ENCODE measurements at places on chromosomes 4 and X.

GRCh38 chr4:146294776-146295175, 80.4 kb downstream of the REELD1 start:
- DNase-seq, result no peak

- peak; percentile 27 for DNase-seq
Measured at GRCh38 chr4:75916091-75916661, 13.9 kb upstream of the PPEF2 start.

DNA sequence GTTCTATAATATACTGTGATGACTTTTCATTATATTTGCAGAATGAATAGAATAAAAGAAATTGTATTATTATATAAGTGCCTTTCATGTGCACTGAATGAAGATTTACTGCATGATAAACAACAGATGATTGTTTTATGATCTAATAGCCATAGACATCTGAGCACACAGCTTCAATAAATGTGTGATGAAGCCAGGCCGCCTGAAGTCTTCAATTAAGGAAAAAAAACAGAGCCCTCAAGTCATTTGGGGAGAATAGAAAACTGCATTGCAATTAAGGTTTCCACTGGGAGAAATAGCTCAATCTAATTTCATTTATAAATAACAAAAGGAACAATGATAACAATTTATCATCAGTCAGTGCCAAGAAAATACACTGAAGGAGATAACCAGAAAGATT, 955.2 kb downstream of the FSTL5 start:
- no peak for DNase-seq

- DNase-seq, result no peak
Measured at GRCh38 chr4:159159611-159160010, 56.7 kb downstream of the RAPGEF2 start.

GRCh38 chr4:150713251-150713650, 131.3 kb downstream of the MAB21L2 start:
- DNase-seq, result no peak

DNA sequence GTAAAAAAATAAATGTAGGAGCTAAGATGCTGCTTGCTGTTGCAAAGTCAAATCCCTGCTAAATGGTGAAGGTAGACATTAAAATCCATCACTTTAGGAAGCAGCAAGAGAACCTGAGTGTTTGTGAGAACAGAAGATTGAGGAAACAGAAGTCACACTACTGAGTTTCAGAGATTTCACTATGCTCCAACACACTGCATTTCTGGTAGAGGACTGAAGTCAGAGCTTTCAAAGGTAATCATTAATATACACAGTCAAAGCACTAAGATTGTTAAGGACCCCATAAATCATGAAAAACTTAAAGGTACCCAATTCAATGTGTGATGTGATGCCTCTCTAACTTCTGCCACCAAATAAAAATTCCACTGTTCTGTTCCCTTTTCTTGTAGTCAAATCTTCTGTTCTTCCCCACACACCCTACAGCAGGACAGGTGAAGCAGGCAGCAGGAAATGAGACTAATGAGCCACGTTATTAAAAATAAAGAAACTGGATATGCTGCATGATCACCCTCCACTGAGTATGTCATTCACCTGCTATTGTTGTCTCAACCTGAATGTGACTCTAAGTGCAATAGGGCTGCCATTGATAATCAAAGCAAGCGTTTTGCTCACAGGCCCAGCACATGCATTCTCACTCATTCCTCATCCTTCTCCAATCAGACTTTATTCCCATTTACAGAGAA, 28.9 kb upstream of the APELA start:
- no peak for DNase-seq

GRCh38 chrX:15579778-15580747, 20.7 kb downstream of the ACE2 start:
- no peak for DNase-seq

DNA sequence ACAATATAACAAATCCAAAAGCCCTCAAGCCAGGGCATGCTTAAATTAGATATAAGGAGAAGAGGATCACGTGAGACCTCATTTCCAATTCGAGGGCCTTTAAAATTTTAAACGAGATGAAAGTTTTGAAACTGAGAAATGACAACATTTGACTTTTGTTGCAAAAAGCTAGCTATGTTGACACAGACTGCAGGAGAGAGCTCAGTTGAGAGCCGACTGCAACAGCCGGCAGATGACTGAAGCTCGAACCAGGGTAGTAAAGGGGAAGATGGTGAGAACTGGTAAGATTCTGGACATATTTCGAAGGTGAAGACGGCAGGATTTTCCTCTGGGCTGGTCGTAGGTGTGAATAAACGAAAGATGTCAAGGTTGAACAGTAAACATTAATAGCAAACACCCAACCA, 773 bp downstream of the PRMT9 start:
- no peak for DNase-seq

- no peak for DNase-seq
Measured at GRCh38 chr4:81422595-81422994, 49.1 kb downstream of the RASGEF1B start.

DNA sequence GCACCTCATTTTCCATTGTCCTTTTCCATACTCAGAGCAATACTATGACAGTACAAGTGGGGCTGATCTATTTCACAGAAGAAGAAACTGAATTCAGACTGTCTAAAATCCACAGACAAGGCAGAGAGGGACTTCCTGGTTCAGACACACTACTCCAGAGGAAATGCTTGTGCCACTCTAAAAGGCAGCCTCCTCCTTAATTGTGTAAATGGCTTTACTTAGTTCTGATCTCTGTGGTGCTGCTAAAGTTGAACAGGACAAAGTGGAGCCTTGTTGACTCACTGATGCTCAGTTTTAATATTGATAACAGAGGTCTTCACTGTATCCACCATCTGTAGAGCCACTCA, 122.4 kb downstream of the KIT start:
- no peak for DNase-seq

- no peak for DNase-seq
Measured at GRCh38 chr4:115152081-115152480, 38.7 kb upstream of the NDST4 start.

GRCh38 chr4:8097141-8097541, 61.5 kb downstream of the ABLIM2 start:
- DNase-seq, result no peak

GRCh38 chr4:38671592-38671940, 7.6 kb downstream of the KLF3 start:
- no peak for DNase-seq

DNA sequence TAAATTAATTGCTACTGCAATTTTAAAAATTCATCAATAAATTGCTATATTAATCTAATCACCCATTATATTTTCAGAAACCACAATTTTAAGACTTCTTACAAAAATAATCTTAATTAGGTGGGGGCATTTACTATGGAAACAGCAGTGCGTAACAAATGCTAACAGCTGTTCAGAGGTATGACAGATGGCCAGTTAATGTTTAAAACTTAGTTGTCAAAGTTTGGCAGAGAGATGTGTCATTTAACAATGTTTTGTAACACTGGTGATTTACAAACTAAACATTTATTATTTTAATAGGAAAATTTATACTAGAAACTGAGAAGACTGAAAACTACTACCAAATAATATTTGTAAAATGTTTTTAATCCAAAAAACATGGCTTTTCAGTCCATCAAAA, 85.2 kb upstream of the GPR34 start:
- DNase-seq, result no peak

GRCh38 chr4:119526786-119527550, 101.6 kb downstream of the PDE5A start:
- no peak for DNase-seq

DNA sequence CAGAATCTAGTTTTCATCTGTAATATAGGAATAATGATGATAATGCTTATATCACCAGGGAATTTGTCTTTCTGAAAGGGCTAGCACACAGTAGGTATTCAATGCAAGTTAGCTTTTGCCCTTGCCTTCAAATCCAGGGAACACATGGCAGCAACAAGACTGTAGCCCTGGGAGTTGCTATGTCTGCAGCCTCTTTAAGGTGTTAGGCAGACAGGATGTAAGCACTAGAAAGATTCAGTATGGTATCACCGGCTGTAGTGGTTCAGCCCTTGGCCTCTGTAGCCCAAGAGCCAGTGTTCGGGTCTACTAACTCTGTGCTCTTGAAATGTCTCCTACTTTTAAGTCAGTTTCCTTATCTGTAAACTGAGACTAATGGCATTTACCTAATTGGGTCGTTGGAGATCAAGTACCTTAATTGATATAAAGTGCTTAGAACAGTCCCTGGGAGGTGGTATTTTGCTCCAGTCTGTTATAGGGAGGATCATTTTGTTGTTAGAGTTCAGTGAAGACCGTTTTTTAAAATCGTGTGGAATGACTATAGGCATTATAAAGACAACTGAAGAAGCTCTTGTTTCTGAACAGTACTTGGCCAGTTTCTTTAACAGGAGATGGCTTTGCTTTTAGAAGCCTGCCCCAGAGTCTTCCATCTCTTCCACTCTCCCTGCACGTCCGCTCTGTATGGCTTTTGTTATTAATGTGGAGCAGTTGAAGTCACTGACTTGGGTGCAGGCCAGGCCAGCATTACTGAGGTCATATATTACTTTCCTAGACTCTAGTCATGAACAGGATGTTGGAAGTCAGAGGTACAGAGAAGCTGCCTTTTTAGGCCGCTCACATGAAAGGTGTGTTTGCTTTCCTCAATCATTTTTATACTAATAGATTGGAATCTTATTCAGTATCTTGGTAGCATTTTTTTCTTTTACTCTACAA, 44.8 kb downstream of the GAB1 start:
- DNase-seq, result no peak

- DNase-seq, result no peak
Measured at GRCh38 chr4:110678517-110679227, 55.8 kb upstream of the PITX2 start.

DNA sequence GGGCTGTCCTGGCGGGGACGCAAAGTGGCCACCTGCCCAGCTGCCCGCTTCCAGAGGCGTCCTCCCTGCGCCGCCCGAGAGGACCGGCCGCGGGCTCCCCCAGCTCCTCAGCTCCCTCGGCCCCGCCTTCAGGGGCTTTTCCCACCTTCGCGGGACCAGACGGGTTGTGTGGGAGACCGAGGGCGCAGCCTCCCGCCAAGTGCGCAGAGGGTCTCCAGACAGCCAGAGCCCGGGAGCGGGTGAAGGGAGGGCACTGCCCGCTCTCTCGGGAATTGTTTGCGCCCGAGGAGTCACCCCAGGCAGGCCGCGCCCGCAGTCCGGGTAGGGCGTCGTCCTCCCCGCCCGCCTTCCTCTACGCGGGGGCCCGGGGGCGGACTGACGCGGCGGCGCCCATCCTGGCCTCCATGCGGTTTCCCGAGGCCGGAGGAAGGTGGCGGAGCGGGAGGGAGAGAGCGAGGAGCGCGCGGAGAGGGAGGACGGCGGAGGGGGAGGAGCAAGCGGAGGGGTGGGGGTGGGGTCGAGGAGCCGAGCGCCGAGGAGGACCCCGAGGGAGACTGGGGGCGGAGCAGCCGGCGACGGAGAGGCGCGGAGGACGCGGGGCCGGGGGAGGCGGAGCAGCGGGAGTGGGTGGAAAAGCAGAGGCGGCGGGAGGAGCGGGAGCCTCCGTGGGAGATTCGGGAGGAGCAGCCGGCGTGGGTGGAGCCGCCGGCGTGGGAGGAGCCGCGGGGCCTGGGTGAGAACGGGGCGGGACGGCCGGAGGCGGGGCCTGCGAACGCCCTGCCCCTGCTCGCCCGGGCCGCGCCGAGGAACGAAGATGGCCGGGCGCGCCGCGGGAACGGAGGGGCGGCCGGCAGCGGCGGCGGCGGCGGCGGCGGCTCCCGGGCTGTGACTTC, 47.5 kb downstream of the CLDN34 start:
- DNase-seq, result peak; percentile 86

GRCh38 chr4:16278178-16278577, 51.9 kb upstream of the TAPT1 start:
- DNase-seq, result no peak

GRCh38 chr4:172009446-172010230, 196.4 kb downstream of the GALNTL6 start:
- no peak for DNase-seq

DNA sequence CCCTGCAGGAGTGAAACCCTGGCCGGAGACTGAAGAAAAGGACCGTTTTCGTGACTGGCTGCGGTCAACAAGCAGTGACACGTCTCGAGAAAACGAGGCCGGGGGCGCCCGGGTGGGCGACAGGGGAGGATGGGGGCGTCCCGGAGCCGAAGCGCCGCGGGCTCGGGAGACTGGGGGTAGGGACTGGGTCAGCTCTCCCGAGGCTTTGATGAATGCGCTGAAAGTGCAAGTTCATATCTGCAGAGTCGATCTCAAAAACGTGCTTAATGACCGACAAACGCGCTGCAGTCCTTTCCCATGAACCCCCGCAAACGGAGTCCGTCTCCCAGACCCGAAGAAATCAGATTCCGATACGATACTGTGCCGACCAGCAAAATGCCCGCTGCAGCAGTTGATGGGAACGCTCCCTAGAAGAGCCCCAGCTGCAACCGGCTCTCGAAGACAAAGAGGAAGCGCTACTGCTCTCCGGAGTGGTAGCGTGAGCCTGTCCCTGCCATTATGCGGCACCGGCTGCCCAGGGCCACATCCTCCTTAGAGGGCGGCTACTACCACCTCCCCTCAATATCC, 806 bp upstream of the CD99L2 start:
- DNase-seq, result peak; percentile 82

GRCh38 chr4:153464068-153464467, 2.1 kb upstream of the TMEM131L start:
- peak; percentile 34 for DNase-seq

GRCh38 chrX:69510137-69510715, 6.1 kb downstream of the NALF2 start:
- DNase-seq, result no peak

GRCh38 chr4:68324519-68325262, 25.2 kb downstream of the YTHDC1 start:
- DNase-seq, result no peak

DNA sequence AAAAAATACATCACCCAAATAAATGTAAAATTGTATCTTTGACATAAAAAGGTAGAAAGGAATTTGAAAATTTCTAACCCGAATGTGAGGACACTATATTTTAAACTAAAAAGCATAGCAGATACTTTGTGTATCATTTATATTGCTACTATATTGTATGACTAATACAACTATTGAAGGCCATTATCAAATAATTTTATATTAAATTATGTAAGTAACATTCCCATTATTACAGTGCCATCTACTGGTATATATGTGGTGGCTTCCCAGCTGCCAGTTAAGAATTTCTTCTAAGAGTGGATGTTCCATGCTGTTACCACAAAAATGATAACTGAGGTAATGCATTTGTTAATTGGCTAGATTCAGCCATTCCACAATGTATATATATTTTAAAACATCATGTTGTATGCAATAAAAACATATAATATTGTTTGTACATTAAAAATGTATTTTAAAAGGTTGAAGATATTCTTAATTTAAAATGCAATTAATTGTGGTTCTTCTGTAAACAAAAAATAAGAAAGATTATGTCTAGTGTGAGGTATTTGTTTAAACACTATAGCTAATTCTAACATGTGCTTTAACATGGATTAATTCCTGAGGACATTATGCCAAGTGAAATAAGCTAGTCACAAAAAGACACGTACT, 65.3 kb downstream of the EGF start:
- DNase-seq, result no peak

- DNase-seq, result no peak
Measured at GRCh38 chr4:15982842-15983524, 20.0 kb upstream of the FGFBP2 start.

Measured in retina (tissue), 1 donor.